ENCODE measurements at places on chromosomes 2 and 18.

GRCh38 chr2:144432921-144433320, 87.0 kb downstream of the ZEB2 start:
- no peak for DNase-seq

- DNase-seq, result no peak
Measured at GRCh38 chr2:79788952-79789651, 276.3 kb downstream of the CTNNA2 start.

- no peak for DNase-seq
Measured at GRCh38 chr18:49638891-49639557, 77.2 kb downstream of the LIPG start.

DNA sequence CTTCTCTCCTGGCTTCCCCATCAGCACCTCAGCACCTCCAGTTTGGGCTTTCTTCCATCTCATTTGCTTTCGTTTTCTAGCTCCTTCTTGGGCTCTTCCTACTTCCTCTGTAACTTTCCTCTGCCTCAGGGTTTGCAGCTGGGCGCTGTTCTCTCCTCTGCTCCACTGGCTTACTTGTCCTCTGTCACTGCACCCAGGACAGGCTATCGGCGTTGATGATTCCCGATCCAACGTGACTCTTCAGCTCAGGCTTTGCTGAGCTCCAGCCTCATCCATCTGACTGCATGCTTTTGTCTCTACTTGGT, 362.4 kb downstream of the CYRIA start:
- no peak for DNase-seq

DNA sequence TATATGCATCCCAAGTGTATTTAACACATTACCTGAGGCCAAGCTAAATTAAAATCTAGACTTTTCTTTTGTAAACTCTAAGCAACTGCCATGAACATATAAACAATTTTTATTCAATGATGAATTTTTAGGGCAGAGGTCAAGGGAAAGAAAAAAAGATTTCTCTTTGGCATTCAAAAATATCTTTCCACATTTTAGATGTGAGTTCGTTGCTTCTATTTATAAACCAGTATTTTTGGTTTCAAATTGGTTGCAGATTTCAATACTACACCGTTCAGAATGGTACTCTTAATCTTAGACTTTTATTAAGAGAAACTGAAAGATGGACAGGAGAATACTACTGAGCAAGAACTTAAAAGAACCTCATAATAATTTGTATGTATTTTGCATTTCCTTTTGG, 293.6 kb upstream of the CCDC68 start:
- no peak for DNase-seq

DNA sequence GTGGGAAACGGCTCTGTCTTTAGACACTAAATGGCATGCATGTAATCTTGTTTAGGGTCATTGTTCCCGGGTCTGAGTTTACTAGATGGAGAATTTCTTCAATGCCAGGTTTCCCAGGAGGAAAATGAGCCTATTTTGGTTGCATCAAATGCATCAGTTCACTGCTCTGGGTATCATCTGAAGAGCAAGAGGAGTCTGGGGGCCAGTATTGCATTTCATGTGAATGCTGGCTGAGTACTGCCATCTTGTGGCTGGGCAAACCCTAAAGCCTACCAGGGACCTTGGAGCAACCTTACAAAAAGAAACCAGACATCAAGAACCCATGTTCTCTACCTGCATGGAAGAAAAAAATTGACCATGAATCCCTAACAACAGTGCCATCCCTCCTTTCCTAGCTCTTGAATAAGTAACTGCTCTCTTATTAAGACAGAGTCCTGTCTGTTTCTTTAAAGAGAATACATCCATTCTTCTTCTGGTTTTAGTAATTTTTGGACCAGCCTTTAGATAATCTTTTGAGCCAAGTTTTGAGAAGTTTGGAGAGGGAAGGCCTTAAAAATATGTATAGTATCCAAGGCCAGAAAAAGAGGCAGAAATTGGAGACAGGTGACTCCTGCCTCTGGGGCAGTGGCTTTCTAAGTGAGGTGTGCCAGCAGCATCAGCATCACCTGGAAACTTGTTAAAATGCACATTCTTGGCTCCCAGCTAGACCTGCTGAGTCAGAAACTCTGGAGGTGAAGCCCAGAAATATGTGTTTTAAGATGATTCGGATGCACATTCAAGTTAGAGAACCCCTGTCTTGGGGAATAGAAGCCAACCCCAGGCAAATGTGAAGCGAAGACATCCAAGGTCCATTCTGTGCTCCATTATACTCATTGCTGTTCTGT, 261.0 kb upstream of the CXCR4 start:
- DNase-seq, result peak; percentile 18

DNA sequence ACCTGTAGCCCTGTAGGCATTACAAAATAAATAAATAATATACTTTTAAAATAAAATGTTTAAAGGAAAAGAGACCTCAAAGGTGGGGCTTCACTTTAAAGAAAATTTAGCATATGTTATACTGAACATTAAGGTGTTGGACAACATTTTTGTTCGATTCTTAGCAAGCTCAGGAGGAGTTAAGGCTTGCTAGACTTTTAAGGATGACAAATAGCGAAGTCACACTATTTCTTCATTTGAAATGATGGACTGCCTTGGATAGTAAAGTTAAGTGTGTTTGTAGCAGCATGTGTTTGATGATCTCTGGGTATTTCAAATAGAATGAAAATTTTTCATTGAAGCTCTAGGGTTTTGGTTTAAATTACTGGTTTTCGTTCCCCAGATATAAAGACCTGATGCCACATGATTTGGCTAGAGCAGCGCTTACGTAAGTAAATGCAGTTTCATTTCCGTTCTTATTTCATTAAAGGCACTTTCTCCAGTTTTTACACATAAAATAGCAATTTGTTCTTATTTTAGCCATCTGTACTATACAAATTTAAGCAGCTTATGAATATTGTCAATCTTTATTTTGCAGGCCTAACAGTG, 24.9 kb downstream of the HADHB start:
- DNase-seq, result no peak

- DNase-seq, result no peak
Measured at GRCh38 chr18:48595703-48596218, 56.9 kb downstream of the CTIF start.

DNA sequence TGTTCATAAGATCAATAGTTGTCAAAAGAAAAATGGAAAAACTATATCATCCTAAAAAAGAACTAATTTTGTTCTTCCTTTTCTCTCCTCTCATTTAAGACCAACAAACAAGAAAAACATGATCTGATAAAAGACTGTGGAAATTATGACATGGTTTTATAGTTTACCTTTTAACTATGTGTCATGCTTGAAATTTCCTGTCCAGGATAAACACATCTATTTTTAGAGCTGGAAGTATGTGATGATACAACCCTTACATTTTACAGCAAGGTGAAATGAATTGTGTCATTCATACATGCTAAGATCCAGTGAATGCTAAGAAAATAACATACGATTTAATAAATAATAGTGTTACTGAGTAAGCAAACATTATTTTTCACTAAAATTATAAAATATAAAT, 89.9 kb downstream of the GULP1 start:
- DNase-seq, result no peak

GRCh38 chr2:52445686-52446085, 1321.9 kb upstream of the CHAC2 start:
- DNase-seq, result no peak

DNA sequence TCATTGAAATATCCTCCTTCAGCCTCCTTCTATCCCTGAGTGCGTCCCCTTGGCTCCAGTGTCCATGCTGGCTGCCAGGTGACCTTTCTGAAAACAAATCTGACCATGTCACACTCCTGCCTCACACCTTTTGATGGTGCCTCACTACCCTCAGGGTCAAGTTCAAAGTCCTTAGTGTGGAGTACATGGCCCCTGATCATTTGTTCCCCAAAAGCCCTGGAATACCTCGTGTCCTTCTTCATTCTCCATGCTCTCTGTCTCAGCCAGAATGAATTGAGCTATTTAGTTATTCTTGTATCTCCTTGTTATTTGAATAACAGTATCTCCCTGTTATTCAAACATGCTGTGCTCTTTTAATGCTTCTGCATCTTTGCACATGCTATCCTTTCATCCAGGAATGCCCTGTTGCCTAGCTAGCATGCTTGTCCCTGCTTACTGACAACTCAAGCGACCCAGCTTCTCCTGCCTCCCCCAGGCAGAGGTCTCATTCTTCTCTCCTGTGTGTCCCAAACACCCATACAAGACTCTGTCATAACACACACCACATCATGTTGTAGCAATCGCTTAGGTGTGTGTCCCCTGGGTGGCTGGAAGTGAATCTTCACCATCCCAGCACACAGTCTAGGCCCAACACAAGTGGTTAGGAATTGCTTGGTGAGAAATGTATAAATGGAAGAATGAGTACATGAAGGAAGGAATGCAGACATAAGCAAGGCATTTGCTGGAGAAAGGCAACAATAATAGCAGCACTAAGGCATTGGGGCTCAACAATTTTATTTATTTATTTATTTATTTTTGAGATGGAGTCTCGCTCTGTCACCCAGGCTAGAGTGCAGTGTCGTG, 144.0 kb downstream of the DDX1 start:
- DNase-seq, result no peak

DNA sequence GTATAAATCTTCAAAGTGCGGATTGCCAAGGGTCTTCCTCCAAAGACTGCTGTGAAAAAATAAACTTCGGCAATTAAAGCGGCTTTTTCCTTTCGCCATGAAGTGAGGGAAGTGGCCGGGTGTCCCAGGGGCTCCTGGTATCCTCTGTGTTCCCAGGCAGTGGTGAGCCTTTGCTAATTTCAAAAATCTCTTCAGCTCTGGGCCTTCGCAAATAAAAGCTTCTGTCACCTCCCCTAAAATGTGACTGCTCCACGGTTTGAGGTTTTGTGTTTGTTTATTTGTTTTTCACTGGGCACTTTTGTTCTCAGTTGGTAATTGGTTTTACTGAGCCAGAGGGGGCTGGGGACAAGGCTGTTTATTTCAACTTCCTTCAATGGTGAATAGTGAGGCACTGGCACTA, 270.1 kb upstream of the POU3F3 start:
- DNase-seq, result no peak

DNA sequence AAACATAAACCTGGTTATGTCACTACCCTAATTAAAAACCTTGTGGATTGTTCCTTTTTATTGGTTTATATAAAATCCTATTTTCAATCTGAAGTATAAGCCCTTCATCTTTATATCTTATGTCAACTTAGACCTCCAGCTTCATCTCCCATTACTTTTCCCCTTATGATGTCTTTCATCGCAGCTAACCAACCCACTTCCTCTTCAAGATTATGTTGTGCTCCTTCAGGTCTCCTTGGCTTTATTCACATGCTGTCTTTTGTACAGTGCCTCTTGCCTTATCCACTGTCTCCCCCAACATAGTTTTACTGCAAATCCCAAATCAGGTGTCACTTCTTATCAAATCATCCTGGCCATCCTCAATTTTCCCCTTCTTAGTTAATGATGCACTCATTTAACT, 25.9 kb downstream of the MBD5 start:
- DNase-seq, result no peak

DNA sequence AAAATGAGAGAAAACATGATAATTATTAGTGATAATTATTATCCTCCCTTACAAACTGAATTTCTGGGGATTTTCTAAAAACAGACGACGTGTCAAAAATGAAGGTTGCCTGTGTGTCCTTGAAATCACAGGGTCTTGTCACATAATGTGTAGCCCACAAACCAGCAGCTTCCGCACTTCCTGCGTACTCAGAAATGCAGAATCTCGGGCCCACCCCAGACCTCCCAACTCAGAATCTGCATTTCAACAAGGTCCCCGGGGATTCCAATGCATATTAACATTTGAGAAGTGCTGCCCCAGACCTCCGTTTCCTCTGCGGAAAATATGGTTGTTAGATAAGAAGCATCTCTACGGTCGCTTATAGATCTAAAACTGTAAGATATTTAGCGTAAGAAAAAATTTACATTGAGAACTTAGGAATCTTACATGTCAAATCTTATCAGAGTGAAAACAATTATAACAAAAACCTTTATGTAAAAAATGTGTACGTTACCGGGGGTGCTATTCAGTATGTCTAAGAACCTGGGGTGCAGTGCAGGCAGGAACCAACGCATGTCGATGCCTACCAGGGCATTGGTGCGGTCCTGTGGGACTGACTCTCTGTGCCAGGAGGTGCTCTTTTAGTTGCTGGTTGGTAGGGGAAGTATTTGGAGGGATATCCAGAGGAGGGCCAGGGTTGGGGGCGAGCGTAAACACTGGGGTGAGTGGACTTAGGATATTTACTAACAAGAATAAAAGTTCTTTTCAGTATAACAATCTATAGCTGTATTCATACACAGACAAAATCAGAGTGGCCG, 15.2 kb downstream of the CDKL4 start:
- no peak for DNase-seq

DNA sequence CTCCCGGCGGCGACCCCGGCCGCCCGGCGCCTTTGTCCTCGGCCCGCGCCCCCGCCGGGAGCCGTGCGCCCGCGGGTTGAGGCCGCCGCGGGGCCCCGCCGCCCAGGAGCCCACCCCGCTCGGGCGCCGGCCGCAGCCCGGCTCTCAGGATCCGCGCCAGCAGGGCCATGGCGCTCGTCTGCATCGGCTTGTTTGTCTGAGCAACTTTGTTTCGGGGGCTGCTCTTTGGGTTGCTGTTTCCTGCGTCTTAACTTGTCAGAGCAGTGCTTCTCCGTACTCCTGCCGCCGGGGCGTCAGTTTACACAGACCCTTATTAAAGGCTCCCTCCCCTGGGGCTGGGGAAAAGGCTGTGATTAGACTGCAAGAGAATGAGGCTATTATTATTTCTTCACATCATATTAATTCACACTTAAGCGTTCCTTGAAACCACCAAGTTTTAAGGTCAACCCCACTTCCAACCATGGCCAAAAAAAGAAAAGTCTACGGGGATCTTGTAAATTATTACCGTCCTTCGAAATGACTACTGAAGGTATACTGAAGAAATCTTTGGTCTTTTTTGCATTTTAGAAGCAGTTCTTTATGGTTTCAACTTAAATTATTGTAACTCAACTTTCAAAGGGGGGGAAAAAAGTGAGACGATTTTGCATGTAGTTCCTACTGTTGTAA, at the start of gene CYP27C1:
Gene CYP27C1, minus strand, starts transcription at position 198 of the 666 bp plus-strand sequence. Its CDS starts 29 bp downstream, at position 169.
- peak; percentile 9 for DNase-seq

- no peak for DNase-seq
Measured at GRCh38 chr2:177711483-177712265, 319.1 kb downstream of the AGPS start.

GRCh38 chr2:119232666-119232993, 9.0 kb downstream of the STEAP3 start:
- DNase-seq, result no peak

GRCh38 chr2:62576276-62576939, 70.4 kb upstream of the TMEM17 start:
- DNase-seq, result no peak

DNA sequence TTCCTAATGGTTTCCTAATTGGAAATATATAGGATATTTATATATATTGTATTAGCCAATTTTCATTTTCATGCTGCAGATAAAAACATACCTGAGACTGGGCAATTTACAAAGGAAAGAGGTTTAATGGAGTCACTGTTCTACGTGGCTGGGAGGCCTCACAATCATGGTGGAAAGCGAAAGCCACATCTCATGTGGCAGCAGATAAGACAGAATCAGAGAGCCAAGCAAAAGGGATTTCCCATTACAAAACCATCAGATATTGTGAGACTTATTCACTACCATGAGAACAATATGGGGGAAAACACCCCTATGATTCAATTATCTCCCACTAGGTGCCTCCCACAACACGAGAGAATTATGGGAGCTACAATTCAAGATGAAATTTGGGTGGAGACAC, 242.5 kb upstream of the NETO1 start:
- no peak for DNase-seq

- DNase-seq, result no peak
Measured at GRCh38 chr2:221571025-221571550, 1.0 kb downstream of the EPHA4 start.

- no peak for DNase-seq
Measured at GRCh38 chr2:171166328-171166983, 5.8 kb upstream of the TLK1 start.

- no peak for DNase-seq
Measured at GRCh38 chr18:74278058-74278457, 13.7 kb downstream of the CYB5A start.

- peak; percentile 83 for DNase-seq
Measured at GRCh38 chr2:61694312-61695274, 156.4 kb upstream of the XPO1 start.
